IPS DF 19.7 (cell line): ENCODE measurements at places on chromosomes 12 and 14.

DNA sequence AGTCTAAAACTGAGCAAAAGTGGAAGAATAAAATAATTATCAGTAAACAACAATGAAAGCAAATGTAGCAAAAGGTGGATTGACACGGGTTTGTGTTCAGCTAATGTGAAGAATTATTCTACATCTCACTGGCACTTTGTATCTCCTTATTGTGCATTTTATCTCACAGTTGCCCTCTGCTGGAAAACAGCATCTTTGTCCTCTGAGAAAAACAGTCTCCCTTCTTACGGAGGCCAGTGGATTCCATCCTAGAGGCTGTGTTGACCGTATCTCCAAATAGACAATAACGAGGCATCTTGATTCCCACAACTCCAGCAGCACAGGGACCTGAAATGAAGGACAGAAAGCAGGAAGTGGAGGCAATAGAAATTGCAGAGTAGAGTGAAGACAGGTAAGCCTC is 51.3 kb upstream of the PLBD1 start:
- no peak for DNase-seq

DNA sequence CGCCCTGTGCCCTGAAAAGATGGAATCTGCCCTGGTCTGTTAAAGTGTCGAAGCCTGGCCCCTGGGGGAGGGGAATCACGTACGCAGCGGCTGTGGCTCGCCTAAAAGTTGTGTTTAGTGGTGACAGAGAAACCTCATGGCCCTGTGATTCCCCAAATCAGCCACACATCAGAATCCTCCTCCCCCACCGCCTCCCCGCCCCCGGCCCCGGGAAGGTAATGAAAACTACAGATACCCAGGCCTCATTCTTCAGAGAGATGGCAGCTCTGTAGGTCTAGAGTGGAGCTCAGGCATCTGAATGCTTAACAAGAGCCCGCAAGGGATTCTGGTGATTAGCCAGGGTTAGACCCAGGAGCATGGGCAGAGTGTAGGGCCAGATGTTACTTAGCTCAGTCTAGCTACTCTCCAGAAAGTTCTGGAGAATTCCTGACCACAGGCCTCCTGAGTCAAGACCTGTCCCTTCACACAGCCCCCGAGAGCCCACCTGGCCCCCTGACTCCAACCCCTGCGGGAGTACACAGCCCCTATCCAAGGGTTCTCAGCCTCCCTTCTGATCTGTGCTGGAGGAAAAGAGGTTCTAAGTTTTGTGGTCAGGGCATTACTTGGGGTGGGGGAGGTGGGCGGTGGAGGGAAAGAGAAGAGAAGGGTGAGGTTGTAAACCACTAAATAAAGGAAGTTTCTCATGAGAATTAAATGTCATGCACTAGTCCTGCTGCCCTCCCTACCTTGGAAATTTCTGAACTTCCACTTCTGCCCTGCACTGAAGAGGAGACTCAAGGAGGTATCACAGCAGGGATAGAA is 114.8 kb downstream of the PLXNC1 start:
- DNase-seq = no peak

GRCh38 chr14:83300476-83301064 is 1766.9 kb upstream of the SEL1L start:
- no peak for DNase-seq

DNA sequence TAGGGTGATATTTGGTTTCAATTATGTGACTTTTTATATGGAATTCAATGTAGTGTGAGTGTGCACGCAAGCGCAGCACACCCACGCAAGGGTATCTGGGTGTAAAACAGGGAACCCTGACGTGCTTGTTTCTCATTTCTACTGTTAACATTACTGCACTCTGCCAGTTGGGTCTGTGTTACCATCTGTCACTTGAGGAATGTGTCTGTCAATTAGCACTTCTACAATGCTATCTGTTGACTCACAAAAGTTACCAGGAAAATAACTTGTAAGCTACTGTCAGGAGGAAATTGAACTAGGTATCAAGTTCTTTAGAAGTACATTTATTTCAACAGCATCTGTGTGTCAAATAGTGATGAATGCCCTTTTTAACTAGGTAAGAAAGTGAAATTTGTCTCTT is 695.5 kb upstream of the LRFN5 start:
- DNase-seq = no peak

DNA sequence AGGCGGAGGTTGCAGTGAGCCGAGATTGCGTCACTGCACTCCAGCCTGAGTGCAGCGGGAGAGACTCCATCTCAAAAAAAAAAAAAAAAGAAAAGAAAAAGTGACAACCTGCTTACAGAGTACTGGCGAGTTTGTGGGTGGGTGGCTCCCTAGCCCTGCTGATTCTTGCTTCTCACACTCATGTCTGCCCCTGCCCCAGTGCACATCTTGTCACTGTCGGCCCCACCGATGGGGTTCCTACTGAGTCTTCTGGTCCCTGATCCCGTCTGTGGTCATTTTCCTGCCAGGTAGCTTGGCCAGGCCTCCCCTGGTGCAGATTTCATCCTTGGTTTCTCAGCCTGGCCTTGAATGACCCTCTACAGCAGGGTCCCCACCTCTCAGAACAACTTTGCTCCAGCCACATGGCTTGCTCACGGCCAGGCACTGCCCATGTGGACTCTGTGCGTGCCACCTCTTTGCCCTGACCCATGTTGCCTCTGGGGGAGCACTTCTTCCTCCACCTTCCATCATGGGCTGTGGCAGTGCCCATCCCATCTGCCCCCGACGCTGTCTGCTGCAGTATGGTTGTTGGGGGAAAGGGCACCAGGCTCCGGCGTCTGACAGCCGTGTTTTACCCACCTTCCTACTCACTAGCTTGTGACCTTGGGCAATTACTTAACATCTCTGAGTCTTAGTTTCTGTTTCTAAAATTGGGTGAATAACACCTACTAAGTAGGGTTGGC is 2.1 kb upstream of the PTPN6 start:
- DNase-seq = no peak

DNA sequence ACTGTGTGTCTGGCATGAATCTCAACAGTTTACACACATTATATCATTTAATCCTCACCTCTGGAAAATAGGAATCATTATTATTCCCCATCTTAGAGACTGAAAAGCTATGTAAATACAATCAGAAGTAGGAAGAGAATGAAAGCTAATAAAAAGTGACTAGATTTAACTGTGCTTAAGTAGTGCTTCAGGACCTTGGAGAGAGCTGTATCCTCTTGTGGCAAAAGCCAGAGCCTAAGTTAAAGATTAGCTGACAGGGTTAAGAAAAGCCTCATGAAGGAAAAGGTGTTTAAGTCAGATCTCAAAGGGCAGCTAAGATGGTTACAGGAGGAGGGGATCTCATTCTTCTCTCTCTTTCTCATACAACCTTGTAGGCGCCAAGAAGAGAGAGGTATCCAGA is 65.3 kb upstream of the TMEM233 start:
- DNase-seq = no peak

GRCh38 chr12:15538881-15539280 is 216.6 kb downstream of the PTPRO start:
- no peak for DNase-seq

GRCh38 chr12:72214163-72214562 is 58.0 kb upstream of the TRHDE start:
- DNase-seq = no peak

- DNase-seq = no peak
Measured at GRCh38 chr12:101727098-101727497, 12.2 kb downstream of the SYCP3 start.

GRCh38 chr14:54002653-54003052 is 46.0 kb upstream of the BMP4 start:
- no peak for DNase-seq

GRCh38 chr14:103296007-103296406 is 38.0 kb upstream of the EIF5 start:
- no peak for DNase-seq
